Left kidney (tissue), 8 donors: ENCODE measurements at places on chromosomes 6 and 20. TPM values are rescaled to one million over a fixed set of nuclear protein-coding genes. Genes with fewer than 3 reads are reported as not detected.

GRCh38 chr20:48011025-48011424 is 225.7 kb upstream of the SULF2 start:
- DNase-seq: no peak

DNA sequence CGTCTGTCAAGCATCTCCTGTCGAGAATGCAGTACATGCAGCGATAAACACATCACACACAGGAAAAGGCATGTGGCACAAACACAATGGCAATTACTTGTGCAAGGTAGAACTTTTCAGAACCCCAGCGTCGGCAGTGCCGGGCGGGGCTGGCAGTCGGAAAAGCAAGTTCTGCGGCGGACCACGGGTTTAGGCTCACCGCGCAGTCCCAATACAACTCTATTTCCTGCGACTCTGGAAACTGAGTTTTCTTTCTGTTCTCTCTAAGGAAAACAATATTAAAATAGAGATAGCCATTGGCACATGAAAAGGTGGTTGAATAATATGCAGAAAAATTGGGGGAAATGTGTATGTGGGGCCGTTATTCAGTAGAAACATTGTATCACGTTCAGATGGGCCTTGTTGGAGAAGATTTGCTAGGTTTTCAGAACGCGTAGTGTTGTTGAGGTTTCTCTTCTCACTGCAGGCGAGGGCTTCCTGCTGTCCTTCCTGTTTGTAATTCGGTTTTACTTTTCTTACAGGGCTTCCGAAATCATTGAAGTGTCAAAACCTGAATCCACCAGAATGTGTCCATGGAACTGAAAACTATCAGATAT is 369.5 kb downstream of the THBS2 start:
- DNase-seq: no peak

DNA sequence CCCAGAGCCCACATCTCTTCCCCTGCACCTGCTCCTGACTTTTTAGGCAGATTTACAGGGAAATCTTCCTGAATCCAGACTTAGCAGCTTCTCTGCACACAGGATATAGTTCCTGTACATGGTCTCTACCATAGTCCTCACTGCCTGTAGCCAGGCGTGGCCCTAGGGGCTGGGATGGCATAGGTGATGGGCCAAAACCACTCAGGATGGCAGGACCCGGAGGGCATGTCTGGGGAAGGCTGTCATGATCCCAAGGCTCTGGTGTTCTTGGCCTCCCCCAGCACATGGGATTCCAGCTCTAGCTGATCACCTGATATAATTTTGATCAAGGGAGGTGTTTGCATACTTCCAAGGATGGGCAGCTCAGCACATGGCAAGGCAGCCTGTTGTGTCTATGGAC is 58.0 kb downstream of the TOX2 start:
- no peak for DNase-seq

DNA sequence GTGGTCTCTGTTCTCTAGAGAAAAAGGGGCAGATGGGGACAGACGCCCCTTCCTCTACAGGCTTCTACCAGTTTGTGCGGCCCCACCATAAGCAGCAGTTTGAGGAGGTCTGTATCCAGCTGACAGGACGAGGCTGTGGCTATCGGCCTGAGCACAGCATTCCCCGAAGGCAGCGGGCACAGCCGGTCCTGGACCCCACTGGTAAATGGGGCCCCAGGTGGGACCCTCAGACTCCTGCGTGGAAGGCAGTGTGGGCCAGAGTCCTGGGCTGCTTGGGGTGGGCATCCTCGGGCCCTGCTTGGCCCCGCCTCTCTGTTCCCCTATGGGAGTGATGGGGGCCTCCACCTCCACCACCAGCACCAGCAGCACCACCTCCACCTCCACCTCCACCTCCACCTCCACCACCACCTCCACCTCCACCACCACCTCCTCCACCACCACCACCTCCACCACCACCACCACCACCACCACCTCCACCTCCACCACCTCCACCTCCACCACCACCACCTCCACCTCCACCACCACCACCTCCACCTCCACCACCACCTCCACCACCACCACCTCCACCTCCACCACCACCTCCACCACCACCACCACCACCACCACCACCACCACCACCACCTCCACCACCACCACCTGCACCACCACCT is 3.2 kb upstream of the TNFRSF6B start:
- no peak for DNase-seq

DNA sequence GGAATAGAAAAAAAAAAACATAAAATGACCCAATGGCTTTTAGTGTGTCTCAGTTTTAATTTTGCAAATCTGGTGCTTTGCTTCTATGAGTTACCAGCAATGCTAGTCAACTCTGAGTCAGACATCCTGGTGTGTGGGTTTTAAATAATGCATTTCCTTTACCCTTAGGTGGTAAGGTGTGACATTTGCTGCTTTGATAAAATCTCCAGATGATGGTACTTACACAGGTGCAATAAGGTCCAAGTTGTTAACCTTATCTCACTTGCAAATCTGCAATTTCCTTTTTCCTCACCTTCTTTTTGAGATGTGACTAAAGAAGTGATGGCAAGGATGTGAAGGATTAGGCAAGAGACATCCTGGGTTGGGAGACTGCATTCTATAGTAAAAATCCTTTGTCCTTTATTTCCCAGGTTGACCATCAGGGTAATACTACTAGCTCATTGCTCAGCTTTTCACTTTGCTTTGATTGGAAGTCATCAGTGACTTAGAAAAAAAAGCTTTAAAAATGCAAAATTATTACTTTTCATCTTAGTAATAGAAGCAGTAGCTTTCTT is 818.5 kb upstream of the FLRT3 start:
- no peak for DNase-seq

DNA sequence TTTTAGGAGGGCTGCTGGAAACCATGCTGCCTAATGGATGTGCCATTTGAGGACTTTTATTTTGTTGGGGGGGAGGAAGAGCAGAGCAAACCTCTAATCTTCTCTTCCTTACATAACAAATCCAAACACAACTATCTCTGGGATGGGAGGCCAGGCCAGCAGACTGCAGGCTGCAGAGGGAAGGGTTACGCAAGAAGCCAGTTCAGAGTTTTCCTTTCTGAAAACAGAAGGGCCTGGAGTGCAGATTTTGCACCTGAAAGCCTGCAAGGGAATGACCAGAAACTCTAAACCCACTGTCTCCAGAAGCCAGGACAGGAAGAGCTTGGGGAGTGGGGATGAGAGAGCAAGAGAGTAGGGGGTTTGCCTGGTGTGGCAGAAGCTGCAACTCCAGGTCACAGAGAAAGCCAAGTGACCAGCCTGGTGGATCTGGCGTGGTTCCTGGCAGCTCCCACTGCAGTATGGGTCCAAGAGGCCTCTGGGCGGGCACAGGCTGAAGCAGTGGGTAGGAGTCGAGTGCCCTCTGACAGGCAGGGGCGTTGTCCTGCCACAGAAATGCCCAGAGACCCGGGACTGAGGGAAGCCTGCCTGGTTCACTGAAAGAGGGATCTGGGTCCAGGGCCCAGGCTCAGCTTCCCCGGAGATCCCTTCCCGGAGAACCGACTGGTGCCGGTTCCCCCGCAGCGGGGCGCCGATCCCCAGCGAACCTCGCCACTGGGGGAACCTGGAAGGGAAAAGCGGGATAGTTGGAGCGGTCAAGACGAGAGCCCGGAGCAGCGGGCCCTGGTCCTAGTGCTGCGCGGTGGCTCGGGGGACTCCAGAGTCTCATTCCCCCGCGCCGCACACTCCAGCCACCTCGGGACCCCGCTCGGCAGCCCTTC is 6.7 kb downstream of the MAFB start:
- DNase-seq: no peak

DNA sequence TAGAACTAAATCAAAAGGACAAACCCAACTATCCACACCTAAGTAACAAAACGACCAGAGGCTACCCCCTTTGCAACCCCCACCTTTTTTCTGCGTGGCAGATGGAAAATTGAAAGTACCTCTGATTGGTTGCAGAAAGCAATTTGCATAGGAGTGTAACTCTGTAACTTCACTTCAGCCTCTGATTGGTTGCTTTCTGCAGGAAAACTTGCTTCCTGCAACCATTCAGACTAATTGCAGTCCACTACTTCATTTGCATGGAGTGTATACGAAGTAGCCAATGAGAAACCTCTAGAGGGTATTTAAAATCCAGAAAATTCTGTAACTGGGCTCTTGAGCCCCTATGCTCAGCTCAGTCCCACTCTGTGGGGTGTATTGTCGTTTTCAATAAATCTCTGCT is 129.1 kb upstream of the OLIG3 start:
- DNase-seq: no peak

GRCh38 chr20:57315976-57316480 is 13.6 kb upstream of the SPO11 start:
- DNase-seq: no peak

GRCh38 chr6:39876826-39877225 is 57.4 kb downstream of the MOCS1 start:
- DNase-seq: no peak

- DNase-seq: no peak
Observed at GRCh38 chr20:50891138-50891537, 40.1 kb downstream of the ADNP start.

DNA sequence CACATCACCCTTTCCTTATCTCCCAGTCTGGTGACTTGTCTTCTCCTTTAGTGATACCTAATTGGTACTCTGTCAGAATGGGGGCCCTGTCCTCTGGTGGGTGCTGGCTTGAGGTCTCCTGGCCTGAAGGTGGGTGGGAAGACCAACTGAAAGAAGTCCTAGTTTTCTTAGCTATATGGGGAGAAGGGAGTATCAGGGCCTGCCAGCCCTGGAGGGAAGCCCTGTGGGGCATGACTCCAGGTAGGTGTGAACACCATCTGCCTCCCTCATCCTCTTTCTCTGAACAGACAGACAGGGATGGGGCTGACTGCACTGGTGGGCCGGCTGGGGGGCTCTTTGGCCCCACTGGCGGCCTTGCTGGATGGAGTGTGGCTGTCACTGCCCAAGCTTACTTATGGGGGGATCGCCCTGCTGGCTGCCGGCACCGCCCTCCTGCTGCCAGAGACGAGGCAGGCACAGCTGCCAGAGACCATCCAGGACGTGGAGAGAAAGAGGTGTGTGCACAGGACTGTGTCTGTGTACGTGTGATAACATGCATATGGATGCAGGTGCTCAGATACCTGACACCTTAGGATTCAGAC is 4.8 kb downstream of the CRIP3 start:
- no peak for DNase-seq

DNA sequence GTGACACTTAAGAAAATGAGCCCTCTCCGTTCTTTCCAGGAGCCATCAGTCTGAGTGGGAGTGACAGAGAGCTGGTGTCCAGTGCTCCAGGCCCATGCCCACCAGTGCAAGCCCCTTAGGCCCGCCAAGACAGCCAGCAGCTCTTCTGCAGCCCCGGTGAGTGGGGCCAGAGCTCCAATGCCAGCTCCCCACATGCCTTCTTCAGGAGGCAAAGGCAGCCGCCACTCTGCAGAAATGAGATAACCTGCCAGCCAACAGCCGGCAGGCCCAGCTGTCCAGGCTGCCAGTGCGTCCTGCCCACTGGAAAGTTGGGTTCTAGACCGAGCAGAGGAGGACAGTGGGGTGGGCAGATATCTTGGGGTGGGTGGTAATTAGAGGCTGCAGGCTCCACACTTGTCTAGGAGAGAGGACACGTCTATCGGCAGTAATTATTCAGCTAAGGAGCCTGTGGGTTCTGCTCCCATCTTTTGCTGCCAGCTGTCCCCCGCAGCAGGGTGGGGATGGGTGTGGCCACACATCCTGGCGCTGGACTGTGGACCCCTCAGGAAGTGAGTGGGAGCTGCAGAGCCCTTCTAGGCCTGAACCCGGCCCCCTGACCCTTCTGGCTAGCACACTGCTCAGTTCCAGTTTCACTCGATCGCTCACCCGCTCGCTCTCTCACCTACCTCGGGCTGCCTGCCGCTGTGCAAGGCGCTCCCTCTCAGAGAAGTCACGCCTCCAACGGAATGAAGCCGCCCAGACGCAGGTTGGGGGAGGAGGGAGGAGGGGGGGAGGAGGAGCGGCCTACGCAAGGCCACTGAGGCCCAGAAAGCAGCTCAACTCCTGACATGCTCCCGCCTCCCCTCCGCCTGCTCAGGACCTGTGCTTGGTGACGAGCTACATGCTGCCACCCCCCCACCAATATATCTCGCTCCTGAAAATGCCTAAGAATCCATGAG is 3.6 kb downstream of the GRM4 start:
- DNase-seq: no peak

- no peak for DNase-seq
Observed at GRCh38 chr6:94254689-94255088, 835.3 kb upstream of the EPHA7 start.

DNA sequence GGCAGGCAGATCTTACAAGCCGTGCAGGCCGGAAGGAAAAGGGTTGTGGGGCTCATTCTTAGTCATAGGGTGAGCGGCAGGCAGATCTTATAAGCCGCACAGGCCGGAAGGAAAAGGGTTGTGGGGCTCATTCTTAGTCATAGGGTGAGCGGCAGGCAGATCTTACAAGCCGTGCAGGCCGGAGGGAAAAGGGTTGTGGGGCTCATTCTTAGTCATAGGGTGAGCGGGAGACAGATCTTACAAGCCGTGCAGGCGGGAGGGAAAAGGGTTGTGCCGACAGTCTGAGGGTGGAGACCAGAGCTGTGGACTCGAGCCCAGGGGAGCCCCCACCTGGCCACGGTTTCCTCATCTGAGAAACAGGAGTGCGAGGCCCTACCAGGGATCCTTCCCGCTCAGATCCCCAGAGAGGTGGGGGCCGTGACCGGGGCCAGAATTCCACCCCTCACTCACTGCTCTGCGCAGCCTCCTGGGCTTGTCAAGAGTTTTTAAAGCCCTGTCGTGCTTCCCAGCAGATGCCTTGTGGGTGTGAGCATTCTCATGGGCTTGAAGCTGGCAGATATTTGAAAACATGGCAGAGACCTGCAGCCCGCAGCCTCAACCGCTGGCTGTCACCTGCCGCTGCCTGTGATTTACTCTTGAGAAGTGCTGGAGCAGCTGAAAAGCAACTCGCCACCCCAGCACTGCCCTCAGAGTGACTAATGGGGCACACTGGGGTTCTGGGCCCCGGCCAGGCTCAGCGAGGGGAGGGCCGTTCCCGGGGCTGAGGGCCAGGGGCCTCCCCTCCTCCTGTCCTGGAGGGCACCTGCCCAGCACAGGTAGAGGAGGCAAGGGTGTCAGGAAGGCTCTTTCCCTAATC is 31.9 kb downstream of the NTSR1 start:
- no peak for DNase-seq

- no peak for DNase-seq
Observed at GRCh38 chr6:138527411-138528088, 28.3 kb upstream of the NHSL1 start.

- DNase-seq: no peak
Observed at GRCh38 chr20:63749597-63750508, 10.3 kb downstream of the SLC2A4RG start.

Gene C6orf58
- polyA plus RNA-seq: 1.2 TPM

Gene MDFI
- 31.4 TPM for polyA plus RNA-seq

Gene TNNC2
- 0.47 TPM for polyA plus RNA-seq

Gene CASS4
- polyA plus RNA-seq: 3.6 TPM

Gene HNF4A
- polyA plus RNA-seq: 57.9 TPM

Gene RCAN2
- polyA plus RNA-seq: 22.5 TPM

Gene STMND1
- polyA plus RNA-seq: 0.90 TPM

Gene IPCEF1
- polyA plus RNA-seq: 8.9 TPM

Gene EYS
- 0.96 TPM for polyA plus RNA-seq
